CD4-positive, alpha-beta T cell treated with Interleukin-4 for 4 hours (primary cell): ENCODE measurements at places on chromosomes 1 and 21.
A peak's percentile ranks its signal among the peaks of the same experiment; 100 is the strongest.

- no peak for DNase-seq
These were observed 7.0 kb downstream of the TMPRSS3 start for GRCh38 chr21:42388740-42389448.

DNA sequence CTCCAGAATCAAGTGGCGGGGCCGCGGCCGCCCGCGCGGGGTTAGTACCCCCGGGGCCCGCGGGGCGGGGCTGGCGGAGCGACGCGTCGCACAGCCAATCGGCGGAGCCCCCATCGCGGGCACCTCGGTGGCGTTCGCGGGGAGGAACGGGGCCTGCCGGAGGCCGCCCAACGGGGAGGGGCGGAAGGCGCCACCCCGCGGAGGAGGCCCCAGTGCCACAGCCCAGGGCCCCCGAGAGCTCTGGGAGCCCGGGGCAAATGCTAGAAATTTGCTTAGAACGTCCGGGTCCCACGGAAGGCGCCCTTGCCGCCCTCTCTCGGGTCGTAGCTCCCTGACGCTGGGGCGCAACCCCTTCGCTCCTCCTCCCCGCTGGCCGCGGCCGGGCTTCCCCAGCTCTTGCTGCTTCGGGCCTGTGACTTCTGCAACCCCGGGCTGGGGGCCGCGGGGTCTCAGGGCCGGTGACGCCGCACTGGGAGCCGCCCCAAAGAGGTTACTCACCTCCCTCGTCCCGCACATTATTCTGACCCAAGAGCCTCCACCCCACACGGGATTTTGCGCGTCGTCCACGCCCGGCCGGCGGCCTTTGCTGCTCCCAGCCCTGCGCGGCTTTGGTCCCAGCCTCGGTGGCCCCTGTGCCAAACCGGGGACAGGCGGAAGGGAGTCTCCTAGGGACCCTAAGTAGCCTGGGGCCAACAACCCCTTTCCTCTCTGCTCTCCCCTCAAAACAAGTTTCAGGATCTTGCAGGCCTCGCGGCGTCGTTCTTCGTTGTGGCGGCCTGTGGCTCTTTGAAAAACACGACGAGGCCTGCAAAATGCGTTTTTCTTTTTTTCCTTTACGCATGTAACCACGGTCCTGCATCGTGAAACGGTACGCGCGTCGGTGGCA, at the start of gene RUNX3:
RUNX3 (minus strand) TSS at position 17 of the 886 bp plus-strand sequence. CDS start 408 bp downstream, outside the sequence.
- DNase-seq, result peak; percentile 93

DNA sequence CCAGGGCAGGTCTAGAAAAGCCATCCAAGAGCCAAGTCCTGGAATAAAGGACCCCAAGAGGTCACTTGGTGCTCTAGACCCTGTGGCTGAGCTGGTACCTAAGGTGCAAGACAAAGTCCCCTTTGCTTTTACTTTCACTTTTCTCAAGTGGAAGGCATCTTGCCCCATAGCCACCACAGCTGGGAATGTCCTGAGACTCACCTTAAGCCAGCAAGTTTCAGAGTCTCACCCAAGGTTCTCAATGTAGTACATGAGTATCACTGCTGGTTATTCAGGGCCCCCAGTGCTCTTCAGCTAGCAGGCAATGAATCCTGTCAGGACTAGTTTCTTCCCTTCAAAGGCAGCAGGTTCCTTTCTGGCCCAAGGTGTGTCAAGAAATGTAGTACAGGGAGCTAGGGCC, 67.5 kb downstream of the UROD start:
- no peak for DNase-seq

GRCh38 chr1:181392133-181392532, 91.2 kb upstream of the CACNA1E start:
- DNase-seq, result no peak

DNA sequence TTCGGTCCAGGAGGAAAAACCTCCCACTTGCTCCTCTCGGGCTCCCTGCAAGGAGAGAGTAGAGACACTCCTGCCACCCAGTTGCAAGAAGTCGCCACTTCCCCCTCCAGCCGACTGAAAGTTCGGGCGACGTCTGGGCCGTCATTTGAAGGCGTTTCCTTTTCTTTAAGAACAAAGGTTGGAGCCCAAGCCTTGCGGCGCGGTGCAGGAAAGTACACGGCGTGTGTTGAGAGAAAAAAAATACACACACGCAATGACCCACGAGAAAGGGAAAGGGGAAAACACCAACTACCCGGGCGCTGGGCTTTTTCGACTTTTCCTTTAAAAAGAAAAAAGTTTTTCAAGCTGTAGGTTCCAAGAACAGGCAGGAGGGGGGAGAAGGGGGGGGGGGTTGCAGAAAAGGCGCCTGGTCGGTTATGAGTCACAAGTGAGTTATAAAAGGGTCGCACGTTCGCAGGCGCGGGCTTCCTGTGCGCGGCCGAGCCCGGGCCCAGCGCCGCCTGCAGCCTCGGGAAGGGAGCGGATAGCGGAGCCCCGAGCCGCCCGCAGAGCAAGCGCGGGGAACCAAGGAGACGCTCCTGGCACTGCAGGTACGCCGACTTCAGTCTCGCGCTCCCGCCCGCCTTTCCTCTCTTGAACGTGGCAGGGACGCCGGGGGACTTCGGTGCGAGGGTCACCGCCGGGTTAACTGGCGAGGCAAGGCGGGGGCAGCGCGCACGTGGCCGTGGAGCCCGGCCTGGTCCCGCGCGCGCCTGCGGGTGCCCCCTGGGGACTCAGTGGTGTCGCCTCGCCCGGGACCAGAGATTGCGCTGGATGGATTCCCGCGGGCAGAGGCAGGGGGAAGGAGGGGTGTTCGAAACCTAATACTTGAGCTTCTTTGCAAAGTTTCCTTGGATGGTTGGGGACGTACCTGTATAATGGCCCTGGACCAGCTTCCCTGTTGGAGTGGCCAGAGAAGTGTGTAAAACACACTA, 45.3 kb downstream of the MRPL39 start:
- DNase-seq, result peak; percentile 85

DNA sequence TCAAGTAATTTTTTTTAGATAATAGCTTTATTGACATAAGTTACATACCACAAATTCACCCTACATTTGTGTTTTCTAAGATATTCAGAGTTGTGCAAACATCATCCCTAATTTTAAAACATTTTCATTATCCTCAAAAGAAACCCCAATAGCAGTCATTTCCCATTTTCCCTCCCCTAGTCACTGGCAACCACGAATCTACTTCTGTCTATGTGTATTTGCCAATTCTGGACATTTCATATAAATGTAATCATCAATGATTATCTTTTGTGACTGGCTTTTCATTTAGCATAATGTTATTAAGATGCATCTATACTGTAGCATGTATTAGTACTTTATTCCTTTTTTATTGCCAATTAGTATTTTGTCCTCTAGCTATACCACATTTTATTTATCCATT, 88.8 kb upstream of the SLFNL1 start:
- no peak for DNase-seq

- no peak for DNase-seq
These were observed 76.4 kb downstream of the TTC3 start for GRCh38 chr21:37149411-37149810.

DNA sequence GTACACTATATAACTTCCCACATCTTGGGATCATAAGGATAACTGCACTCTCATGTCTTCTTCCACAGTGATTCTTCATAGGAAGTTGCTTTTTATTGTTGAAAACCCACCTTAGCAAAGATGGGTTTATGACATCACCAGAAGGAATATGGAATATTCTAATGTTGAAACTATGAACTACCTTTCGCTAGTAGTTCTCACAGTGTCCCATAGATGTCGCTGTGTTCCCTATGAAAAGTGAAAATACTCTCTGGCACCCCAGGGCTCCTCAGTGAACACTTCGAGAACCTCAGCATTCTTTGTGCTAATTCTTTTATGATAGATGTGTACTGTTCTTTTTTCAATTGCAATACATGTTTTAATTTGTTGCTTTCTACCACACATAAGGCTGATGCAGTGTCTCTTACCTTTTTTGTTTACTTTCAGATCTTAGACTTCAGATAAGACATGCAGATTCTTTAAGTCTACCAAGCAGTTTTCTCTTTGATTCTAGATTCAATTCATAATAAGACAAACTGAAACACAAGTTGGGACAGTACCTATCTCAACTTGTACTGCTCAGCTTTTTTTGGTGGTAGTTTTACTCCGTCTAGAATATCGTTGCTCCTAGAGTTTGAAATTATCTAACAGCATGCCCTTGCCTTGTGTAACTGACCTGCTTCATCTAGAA, 90.8 kb downstream of the GTF2B start:
- peak; percentile 71 for DNase-seq

DNA sequence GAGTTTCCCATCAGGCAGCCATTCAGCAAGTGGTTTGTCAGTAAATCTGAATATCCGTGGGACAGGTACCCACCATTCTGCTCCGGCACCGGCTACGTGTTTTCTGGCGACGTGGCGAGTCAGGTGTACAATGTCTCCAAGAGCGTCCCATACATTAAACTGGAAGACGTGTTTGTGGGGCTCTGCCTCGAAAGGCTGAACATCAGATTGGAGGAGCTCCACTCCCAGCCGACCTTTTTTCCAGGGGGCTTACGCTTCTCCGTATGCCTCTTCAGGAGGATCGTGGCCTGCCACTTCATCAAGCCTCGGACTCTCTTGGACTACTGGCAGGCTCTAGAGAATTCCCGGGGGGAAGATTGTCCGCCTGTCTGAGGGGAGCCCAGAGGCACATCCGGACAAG, 48.4 kb downstream of the B3GALT5 start:
- DNase-seq, result no peak
